ENCODE measurements at places on chromosomes 12 and 14.

GRCh38 chr12:68613209-68613904 is 2.7 kb downstream of the RAP1B start:
- DNase-seq, result no peak

DNA sequence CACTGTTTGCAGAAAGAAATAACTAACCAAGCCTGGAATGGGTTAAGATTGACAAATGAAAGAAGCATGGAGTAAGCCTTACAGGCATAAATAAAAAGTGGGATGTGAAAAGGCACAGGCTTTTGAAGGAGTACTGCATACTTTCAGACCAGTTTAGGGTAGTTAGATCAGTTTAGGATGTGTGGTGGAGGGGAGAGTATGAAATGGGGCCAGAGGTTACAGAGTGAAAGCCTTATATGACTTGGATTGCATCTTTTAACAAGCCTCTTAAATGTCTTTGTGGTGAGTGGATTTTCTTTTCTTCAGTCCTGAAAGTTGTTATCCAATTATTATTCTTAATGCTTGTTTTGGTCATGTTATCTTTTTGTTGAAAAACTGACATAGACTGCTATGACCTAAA is 52.2 kb upstream of the TRHDE start:
- no peak for DNase-seq

DNA sequence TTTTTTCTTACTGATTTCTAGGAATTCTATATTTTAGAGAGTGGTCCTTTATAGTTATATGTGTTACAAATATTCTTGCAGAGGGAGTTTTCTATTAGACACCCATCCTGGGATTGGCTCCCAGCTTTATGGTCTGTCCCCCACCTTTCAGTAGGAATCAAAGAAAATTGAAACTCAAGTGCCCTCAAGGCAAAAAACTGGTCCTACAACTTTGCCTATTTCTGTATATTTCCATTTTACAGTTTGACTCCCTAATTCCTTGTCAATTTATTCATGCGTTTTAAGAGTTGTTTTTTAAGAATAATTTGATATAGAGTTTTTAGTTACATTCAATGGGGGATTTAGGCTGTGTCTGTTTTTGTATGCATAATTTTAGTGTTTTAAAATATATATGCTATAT is 208.9 kb downstream of the SYNE2 start:
- DNase-seq, result no peak

DNA sequence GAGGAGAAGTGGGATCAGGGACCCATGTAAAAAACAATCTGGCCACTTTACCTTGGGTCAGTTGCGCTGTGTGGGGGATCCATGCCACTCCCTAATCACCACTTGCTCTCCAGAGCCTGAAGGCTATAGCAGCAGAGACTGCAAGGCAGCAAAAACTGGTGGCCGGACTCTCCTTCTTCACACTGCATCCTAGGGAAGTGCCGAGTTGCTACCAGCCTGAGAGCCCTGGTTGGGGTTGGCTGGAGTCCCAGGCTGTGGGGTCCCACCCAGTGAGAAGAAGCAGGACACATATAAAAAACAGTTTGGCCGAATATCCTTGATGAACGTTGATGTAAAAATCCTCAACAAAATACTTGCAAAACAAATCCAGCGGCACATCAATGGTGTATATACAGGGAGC is 341.2 kb downstream of the AEBP2 start:
- DNase-seq, result no peak

GRCh38 chr12:119683413-119683812 is 15.5 kb downstream of the PRKAB1 start:
- peak; percentile 30 for DNase-seq

GRCh38 chr12:118220702-118221101 is 84.8 kb downstream of the PEBP1 start:
- DNase-seq, result no peak

DNA sequence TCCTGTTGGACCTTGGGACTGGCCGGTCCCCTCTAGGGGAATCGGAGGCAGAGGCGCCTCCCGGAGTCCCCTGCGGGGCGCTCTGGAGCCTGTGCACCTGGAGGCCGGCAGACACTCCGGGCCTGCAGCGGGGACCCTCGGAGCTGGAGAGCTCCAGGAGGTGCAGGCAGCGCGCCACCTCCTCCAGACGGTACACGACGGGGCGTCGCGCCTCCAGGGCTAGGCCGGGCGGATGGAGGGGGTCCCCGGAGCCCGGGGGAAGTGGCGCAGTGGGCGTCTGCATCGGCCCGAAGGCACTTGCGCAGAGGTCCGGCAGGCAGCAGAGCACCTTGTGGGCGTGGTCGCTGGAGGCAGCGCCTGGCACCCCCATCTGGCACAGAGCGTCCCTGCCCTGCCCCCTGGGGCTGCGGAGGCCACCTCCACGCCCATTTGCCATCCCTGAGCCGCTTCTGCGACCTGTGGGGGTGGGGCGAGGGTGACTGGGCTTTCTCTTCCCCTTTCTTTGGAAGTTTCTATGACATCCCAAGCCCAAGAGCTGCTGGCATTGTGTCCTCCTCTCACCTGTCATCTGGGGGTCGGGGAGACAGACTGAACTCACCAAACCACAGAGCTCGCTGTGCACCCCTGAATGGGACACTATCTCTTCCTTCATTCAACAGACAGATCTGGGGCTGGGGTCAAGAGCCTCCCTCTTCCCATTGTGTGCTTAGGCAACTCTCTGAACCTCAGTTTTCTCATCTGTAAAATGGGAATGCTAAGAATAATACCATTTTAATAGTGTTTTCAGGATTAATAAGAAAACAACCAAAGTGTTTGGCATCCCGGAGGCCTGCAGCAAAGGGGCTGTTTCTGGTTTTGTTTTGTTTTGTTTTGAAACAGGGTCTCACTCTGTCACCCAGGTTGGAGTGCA is 37.5 kb upstream of the CORO1C start:
- DNase-seq, result peak; percentile 34

DNA sequence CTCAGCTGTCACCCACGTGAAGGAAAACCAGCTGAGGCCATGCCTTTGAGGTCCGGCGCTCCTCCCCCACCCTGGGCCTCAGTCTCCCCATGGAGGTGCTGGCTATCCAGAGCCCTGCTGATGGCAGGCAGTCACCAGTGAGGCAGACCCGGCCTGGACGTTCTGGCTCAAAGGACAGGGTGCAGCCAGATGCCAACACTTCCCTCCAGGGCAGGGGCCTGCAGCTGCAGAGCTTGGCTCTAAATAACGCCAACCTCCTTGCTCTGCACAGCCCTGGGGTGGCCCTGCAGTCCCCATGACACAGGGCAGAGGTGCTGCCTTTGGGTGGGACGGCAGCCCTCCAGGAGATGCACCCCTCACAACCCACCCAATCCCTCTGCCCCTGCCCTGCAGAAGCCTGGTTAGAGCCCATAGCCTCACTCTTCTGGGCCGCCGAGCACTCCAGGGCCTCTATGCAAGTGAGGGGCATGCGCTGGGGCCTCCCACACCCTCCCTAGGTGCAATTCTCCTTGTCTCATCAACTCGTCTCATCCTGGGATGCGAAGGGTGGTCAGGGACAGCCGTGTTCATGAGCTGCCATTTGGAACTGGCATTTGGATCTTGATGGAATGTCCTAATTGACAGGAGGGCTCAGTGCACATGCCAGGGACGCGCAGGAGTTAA is 30.4 kb downstream of the CCDC85C start:
- DNase-seq, result no peak

DNA sequence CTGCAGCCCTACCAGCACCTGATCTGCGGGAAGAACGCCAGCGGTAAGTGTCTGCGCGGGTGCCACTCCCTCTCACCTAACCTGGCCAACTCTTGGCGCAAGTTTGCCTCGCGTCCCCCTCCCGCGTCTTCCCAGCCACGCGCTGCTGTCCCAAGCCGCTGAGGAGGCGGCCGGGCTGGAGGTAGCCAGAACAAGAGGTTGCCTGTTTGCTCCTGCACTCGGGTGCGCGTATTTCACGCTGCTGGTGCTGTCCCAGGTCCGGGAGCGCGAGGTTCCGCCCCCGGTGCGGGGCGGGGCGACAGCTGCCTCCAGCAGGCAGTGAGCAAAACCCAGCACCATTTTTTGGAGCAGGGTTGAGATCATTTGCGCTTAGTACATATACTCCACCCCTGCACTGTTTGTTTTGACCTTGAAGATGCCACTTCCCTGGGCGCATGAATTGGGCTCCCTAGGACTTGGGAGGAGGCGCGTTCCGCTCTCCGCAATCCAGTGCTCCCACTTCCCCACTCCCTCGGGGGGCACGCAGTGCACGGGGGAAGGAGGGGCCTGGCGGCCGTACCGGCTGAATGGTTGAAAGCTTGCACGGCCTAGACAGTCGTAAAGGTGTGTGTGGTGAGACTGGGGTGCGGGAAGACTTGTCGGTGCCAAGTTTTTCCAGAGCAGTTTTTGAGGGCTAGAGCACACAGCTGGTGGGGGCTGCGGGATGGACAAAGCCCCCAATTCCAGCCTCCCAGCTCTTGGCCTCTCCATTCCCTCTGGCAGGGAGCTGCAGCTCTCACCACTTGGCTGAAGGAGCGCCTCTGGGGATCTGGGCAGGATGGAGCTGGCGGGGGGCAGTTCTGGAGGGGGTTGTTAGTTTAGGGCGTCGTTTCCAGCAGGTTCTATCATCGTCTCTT is 226.9 kb upstream of the CRY1 start:
- DNase-seq, result peak; percentile 64

DNA sequence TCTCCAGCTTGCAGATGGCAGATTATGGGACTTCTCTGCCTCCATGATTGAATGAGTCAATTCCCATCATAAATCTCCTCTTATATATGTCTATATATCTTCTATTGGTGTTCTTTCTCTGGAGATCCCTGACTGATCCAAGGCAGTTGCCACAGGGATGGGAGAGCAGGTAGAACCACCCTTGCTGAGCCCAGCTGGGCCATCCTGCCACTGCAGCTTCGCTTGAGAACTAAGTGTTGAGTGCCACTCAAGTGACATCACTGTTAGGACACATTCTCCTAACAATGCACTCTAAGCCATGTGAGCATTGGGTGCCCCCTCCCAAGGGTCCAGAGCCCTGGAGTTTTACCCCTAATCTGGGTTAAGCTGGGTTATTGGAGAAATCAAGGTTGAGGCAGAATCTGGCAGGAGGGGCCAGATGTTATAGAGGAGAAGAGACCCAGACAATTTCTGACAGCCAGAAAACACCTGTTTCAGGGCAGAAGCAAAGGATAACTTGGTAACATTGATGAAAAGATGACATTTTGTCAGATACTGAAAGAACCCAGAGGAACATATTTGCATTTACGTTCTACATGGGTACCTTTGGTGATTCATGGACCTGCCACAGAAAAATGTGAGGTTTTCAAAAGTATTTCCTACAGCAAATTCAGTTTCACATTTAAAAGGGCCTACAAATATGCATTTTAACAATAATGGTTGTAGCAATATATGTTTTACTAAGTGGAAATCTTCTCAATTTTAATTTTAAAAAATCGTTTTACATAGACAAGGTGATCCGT is 57.2 kb upstream of the MAX start:
- no peak for DNase-seq

- peak; percentile 43 for DNase-seq
Measured at GRCh38 chr14:71319666-71320065, 412.4 kb downstream of the PCNX1 start.

DNA sequence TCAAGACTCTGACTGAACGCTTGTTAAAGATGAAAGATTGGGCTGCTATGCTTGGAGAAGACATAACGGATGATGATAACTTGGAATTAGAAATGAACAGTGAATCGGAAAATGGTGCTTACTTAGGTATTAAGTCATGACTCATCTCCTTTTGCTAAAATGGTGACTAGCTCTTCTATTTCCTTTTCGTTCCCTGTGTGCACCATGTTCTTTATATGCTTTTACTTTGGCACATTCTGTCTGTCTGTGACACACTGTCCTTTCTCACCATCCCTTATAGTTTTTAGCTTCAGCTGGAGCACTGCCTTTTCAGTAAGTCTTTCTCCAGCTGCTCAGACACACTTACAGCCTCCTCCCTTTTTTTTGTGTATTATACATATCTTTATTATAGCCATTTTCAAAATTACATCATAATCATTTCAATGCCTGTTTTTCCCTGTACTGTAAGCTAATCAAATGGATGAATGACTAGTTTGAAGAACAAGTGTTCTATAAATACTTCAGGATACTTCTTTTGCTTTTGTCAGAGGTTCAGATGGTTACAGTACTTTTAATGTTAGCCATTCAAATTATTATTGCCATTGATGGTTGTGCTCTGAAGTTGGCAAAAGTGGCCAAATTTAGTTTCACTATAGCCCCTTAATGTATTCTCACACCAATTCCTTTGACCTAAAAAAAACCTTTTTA is 68.6 kb downstream of the MIA2 start:
- no peak for DNase-seq

DNA sequence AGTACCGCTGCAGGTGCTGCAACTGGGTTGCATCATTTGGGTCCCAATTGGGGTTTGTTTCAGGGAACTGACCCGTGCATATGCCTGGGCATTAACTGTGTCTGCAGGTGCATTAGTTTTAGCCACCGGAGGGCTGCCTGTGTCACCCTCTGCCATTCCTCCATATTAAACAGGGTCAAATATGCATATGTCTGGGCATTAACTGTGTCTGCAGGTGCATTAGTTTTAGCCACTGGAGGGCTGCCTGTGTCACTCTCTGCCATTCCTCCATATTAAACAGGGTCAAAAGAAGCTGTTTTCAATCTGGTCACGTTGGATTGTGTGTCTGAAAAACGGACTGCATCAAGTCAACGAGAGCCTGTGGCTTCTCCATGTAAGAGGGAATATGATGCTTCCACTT is 1317.0 kb downstream of the TMEM121 start:
- no peak for DNase-seq

DNA sequence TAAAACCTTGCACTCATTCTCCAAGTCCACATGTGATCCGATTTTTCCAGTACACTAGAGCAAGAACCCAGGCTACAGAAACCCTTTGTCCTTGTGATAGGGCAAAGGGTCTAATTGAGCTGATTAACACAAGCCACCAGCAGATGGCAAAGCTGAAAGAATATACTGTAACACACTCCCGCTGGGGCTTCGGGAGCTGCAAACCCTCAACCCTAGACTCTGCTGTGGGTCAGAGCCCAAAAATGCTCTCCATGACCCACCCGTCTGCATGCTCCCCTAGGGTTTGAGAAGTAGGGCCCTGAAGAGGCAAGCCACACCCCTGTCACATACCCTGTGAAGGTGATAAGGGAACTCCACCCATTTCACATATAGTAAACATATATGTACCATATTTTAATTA is 33.6 kb upstream of the PCNX1 start:
- peak; percentile 35 for DNase-seq

DNA sequence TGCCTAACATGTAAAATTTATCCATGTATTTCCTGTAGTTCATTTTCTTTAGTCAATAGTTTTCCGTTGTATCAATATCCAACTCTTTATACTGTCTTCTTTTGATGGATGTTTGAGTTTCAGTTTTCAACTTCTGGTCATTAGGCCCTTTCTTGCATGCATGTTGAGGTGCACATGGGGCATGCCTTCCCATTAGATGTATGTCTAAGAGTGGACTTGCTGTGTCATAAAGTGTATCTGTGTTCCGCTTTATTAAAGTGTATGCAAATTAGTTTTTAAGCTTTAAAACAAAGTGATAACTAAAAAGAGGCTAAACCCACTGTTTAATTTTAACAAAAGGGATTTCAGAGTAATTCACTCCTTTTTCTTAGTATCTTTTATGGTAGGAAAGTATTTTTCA is 441.1 kb downstream of the PCNX1 start:
- no peak for DNase-seq

DNA sequence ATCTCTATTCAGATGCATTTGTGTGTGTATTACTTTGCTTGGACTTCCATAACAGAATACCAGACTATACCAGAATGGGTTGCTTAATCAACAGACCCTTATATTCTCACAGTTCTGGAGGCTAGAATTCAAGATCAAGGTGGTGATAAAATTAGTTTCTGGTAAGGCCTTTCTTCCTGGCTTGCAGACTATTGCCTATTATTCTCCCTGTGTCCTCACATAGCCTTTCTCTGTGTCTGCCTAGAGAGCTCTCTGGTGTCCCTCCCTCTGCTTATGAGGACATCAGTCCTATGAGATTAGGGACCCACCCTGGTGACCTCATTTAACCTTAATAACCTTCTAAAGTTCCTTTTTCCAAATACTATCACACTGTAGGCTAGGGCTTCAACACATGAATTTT is 106.0 kb downstream of the FAR2 start:
- no peak for DNase-seq

Data from AG20443 (cell line).